ENCODE measurements at places on chromosomes 6 and 20.

DNA sequence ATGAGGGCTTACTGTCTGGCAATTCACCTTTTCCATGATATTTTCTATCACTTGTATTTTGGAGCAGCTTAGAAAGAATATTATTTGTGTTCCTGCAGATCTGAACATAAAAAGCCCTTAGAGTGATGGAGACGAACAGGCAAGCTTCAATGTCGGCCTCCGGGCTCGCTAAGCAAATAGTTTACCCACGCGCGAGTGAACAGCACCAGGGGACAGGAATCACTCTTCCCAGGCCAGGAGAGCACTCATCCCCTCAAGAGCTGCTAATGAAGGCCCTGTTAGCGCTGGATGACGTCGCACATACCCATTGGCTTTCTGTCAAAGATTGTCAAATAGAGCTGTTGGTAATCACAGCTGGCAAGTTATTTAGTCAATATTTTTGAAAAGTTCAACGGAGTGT lies 395.7 kb downstream of the ZFAND3 start:
- no peak for DNase-seq

GRCh38 chr6:46690911-46691451 lies 3.3 kb downstream of the TDRD6 start:
- no peak for DNase-seq

DNA sequence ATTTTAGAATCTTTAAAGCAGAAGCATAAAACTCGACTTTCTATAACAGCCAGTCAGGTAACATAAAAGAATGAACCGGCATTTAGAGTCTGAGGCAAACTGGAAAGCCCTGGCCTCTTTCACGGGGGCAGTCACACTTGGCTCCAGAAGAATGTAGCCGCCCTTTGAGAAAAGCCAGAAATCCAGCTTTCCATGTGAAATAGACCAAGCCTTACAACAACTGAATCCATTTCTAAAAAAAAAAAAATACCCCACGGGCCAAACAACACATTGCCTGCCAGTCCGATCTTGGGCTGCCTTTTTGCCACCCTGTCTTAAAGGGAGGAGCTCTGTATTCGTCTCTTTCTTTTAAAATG lies 252.9 kb upstream of the TAB2 start:
- no peak for DNase-seq

DNA sequence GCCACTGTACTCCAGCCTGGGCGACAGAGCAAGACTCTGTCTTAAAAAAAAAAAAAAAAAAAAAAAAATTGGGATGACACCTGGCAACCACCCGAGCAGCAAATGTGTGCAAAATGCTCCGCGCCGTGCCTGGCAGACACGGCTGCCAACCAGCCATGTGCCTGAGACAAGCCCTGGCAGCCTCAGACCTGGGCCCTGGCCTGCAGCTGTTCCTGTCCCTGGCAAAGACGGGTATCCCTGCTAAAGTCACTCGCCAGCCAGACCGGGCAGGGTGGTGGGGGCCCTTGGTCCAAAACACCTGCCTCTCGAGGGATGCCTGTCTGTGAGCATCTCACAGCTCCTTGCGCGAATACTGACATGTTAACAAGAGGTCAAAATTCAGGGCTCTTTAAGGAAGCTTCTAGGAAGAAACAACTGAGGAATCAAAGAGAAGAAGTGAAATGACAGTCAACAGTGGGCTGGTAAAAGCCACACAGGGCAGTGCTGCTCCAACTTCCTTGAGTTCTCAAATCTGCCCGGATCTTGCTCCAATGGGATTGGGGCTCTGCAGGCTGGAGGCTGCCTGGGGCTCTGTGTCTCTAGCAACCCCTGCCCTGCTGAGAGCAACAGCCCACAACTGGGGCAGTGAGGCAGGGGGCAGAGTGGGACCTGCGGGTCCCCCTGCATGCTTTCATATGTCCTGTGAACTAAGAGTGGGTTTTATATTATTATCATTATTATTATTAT lies 53.4 kb downstream of the SYTL3 start:
- DNase-seq = no peak

DNA sequence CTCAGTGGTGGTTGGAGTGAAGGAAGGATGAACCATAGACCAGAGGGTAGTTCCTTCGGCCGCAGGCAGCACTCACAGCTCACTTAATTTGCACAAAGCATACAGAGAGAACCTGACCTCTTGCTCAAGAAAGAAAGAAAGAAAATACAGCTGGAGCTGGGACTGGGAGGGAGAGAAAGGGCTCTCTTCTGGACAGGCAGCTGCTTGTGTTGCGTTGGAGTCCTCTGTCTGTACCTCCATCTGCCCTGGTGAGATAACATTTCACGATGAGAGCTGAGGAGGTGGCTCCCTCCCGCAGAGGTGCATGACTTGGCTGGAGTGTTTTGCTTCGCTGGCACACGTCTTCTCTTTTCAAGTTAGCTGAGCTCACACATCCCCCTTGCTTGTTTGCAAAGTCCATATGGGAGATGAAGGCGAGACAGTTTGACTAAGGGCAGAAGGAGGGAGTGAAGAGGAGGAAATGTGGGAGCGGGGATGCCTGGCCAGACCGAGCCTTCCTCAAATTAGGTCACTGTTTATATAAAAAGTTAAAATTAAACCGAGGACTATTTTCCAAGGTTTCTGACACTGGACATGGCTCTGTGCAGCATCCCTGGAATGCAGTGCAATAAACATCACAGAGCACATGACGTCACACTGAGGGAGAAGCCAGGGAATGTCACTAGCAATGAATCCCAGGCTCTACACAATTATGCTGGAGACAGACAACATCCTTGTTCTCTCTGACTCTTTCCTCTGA lies 359.4 kb downstream of the CD83 start:
- no peak for DNase-seq

GRCh38 chr20:57030611-57031600 lies 235.5 kb downstream of the BMP7 start:
- DNase-seq = no peak

DNA sequence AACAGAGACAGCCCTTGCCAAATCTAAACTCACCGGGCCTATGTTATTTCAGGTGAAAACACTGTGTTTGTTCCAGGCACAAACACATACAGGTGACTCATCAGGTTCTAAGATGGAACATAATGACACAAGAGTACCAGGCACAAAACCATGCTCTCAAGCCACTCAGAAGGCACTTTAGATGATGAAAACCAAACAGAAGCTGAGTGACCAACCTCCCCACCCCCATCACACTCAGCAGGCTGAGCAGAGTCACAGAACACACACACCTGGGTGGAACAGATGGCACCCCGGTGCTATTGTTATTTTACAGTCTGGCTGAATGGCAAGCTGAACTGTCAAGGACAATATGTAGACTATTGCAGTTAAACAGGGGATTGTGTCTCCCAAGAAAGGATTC lies 20.6 kb upstream of the NKX2-2 start:
- DNase-seq = no peak

DNA sequence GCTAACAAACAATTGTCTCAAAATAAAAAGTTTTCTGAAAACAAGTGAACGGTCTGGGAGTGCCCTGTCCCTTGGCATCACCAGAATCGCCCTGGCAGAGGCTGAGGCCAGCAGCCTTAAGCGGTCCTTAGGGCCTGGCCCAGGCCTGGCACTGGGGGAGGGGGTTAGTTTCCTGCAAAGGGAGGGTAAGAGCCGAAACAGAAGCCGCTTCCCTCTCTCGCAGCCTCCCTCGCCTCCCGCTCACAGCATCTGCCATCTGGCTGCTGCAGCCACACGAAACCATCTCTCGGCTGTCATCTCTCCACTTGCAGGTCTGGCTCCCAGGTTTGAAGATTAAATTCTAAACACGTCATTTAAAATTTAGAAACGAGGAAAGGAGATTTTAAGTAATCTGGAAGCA lies 31.5 kb downstream of the PMEPA1 start:
- DNase-seq = no peak

DNA sequence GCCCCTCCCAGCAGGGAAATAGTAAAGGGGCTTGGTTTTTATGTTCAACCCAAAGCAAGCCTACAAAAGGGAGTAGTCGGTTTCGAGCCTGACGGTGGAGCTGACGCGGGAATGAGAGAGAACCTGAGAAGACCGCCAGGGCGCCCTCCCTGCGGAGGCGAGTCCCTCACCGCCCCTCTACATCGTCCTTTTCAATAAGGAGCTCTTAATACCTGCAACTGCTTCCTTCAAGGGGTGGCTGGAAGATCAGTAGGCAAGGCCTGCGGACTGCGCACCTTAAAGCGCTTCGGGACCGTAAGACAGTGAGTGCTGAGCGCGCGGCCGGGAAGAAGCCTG lies 709 bp upstream of the ZNF76 start:
- peak; percentile 29 for DNase-seq

- DNase-seq = no peak
Observed at GRCh38 chr20:39310363-39310995, 348.3 kb downstream of the DHX35 start.

DNA sequence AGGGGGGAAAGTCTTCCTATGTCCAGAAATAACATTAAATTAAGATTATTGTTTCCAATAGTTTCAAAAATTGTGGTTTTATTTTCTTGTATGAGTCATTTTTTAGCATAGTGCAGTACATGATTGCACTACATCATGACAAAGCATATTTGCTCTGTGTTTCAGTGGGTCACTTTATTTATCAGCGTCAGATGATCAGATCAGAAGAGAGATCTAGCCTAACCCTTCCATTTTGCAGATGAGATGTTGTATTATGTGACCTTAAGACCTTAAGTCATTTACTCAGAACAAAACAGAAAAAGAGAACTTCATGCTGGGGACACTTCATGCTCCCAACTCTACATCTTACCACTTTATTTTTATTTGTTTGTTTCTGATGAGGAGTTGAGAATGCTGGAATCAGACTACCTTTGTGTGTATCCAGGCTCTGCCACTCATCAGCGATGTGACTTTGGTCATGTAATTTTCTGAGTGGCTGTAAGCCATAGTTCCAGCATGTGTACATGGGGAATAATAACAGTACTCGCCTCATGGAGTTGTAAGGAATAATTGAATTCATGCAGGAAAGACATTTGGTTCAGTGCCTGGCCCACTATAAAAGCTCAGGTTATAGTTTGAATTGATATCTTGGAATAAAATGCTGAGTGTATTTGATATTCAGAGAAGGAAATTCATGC lies 13.5 kb downstream of the EYA4 start:
- DNase-seq = no peak

GRCh38 chr6:110687326-110687725 lies 127.9 kb downstream of the CDK19 start:
- DNase-seq = no peak

DNA sequence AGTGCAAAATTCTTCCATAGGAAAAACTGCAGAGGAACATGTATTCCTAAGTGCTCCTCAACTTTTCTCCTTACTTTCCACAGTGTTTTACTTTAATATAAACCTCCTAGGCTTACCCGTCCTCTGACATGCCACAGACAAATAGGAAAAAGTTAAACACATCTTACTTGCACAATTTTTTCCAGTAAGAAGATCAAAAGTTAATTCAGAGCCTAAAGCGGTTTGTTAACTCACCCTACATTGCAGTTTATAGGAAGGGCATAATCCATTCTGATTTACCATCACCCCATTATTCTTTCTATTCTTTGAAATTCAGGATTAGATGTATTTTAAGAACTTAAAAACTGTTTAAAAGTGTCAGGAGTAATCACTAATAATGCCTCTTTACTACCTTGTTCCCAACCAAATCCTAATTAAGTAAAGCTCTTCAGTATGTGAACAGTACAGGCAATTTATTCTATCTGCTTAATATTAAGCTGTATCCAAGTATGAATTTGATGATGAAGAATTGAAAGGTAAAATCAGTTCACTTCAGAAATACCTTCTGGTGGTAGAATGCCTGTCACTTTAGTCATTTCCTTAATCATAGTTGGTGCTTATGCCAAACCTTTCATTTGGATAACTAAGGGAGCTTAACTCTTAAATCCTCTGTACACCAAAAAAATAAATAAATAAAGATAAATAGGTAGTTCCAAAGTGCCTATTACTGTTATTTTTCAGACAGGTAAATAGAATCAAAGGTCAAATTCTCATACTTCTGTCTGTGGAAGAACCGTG lies 292.0 kb downstream of the ALDH8A1 start:
- DNase-seq = no peak

DNA sequence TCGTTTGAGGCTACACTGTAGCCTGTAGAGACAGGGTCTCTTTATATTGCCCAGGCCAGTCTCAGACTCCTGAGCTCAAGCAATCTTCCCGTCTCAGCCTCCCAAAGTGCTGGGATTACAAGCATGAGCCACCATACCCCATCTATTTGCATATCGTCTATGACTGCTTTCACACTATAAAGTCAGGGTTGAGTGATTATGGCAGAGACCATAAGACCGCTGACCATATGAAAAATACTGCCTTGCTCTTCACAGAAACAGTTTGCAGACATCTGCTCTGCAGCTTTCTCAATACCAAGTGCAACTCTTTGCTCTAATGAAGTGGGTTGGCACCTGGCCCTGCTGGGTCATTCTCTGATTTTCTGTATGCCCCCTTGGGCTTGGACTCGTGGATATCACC lies 79.5 kb upstream of the PAK5 start:
- DNase-seq = no peak

DNA sequence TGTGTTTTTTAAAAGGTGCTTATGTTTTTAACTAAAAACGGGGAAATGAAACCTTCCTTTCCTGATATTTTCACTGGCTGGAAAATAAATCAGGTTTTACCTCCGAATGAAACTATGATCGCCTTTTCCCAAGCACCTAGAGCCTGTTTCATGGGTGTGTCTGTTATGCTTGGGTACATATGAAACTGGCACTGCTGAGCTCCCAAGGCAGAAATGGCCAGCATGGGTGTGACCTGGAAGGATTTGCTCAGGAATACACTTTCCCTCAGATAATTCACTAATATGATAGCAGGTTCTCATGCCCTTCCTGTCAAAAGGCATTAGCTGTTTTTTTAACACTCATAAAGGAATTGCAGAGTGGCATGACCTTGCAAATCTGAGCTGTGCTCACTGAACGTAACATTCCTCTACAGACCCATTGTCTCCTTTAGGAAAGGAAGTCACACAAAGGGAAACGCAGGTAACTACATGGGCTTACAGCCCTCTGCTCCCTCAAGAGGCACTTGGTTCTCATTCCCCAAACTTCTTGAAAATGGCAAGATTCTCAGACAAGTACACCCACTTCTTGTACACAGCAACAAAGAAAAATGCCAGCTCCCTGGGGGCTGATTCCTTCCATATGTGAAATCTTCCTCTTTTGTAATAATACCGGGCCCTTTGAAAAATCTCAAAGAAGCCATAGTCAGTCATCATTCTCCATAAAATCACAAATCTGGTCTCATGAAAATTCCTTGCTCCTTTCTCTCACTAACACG lies 72.7 kb downstream of the METTL24 start:
- DNase-seq = no peak

GRCh38 chr6:89807581-89807980 lies 12.0 kb downstream of the MDN1 start:
- no peak for DNase-seq

DNA sequence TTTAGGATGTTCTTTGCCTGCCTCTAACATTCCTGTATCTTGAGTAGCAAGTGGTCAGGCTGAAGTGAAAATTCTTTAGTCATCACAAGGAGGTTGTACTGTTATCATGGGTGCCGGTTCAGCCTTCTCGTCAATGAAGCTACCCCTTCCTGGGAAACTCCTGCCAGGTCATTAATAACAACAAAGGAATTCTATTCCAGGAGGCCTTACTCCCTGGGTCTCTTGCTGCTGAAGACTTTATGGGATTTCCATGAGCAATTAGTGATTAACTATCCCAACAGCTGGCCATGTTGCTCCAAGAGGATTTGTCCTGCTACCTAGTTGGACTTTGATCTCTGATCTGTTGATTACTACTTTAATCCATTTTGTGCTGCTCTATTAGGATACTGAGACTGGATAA lies 62.7 kb upstream of the ELOVL5 start:
- DNase-seq = no peak

GRCh38 chr6:146851837-146852236 lies 253.1 kb downstream of the ADGB start:
- DNase-seq = no peak

Data from stimulated activated CD4-positive, alpha-beta T cell treated with anti-CD3 and anti-CD28 coated beads, Interleukin-12 subunit alpha, Interleukin-12 subunit beta, amount 100 ng/mL, for 4 hours (primary cell).